Stromal cell of bone marrow (primary cell): ENCODE measurements at places on chromosomes 16 and 17.

DNA sequence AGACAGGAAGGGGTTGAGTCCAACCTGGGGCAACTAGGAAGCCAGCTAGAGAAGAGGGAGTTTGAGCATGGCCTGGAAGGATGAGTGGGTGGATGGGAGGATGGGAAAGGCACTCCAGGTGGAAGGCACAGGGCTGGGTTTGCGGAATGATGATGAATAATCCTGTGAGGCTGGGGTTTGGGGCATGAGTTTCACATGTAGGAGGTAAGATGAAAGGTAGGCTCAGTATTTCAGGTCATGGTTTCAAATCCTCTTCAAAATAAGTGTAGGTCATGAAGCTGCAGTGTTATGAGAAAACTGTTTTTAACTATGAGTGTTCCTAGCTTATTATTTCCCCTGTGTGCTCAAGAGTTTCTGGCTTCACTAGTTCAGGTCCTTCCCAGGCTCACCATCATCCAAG, 130.3 kb downstream of the SKAP1 start:
- DNase-seq, result no peak

GRCh38 chr16:3131755-3132377, 3.0 kb upstream of the ZNF213 start:
- DNase-seq, result no peak

GRCh38 chr16:69880640-69881133, 70.4 kb upstream of the CLEC18A start:
- no peak for DNase-seq

DNA sequence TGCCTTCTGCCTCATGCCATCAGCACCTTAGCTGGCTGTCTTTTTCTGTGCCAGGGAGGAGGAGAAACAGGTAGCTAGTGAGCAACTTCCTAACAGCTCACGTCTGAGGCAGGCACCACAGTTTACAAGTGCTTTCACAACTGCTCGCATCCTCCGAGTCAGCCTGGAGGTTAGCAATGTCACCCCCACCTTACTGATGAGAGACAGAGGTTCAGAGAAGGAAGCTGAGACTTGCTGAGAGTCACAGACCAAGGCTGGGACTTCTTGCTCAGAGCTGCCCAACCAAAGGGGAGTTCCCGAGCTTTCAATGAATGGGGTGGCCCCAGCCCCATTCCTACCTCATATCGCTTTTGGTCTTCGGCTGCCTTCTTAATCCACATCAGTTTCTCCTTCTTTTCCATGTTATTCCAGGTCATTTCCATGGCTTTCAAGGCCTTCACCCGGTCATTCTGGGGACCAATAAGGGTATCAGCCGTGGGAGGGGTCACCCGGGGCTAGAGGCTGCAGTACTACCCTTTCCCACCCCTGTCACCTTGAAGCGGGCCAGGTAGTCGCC, 9.6 kb downstream of the UBTF start:
- DNase-seq, result no peak

DNA sequence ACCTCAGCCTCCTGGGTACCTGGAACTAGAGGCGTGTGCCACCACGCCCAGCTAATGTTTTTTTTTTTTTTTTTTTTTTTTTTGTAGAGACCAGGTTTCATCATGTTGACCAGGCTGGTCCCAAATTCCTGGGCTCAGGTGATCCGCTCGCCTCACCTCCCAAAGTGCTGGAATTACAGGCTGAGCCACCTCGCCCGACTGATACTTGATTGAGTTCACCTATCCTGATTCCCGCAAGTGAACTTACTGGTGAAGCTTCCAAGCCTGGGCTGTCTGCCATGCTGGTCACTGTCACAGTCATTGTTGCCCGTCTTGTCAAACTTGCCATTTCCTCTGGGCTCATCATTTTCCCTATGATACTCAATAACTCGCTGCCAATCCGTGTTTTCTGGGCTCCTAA, 71.1 kb upstream of the MTMR4 start:
- DNase-seq, result no peak

- DNase-seq, result peak; percentile 75
These were observed 47.4 kb downstream of the AXIN2 start for GRCh38 chr17:65514082-65514481.

DNA sequence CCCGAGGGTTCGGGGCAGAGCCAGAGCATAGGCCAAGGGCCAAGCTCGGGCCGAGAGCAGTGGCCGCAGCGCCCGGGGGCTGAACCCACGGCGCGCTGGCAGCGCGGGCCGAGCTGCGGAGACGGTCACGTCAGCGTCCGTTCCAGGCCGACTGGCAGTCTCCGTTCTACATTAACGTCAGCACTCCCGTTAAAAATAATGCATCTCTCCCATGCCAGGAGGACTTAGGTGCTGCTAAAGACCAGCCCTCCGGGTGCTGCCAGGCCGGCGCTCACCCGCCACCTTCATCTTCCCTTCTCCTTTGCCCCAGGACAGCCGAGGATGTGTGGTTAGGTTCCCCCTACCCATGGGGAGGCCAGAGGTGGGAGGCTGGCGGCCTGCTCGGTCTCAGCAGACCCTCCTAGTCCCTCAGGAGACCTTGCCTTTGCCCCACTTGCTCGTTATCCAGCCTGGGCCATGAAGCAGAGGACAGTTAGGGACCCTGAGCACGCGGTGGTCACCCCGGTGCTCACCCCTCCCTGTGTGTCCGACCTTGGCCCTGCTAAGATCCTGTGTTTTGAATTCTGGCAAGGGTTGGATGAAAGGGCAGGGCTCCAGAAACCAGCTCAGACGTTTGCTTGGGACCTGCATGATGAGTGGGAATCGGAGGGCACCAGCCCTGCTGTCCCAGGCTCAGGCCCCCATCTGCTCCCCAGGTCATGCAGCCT, 572 bp downstream of the MPG start:
- no peak for DNase-seq

DNA sequence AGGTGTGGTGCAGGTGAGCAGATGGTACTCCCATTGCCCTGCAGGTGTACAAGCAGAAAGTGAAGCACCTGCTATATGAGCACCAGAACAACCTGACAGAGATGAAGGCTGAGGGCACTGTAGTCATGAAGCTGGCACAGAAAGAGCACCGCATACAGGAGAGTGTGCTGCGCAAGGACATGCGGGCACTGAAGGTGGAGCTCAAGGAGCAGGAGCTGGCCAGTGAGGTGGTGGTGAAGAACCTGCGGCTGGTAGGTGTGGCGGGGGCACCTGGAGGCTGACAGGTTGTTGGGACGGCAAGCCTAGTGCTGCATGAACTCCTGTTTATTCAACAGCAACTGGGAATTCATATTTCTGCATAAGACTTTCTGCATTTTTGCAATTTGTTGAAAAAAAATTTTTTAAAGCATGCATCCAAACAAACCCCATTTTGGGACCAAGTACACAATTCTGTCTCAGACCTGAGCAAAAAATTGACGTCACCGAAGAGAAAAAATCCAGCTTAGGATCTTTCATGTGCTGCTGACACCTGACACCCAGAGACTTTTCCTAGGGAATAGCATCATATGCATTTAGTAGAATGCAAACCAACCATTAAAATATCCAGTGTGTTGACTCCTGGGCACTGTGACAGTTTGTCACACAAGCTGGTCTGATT, 13.5 kb upstream of the DBNDD1 start:
- no peak for DNase-seq

GRCh38 chr16:81528256-81528655, 83.6 kb downstream of the CMIP start:
- DNase-seq, result no peak

- no peak for DNase-seq
These were observed 91.9 kb downstream of the NXN start for GRCh38 chr17:887551-888209.

DNA sequence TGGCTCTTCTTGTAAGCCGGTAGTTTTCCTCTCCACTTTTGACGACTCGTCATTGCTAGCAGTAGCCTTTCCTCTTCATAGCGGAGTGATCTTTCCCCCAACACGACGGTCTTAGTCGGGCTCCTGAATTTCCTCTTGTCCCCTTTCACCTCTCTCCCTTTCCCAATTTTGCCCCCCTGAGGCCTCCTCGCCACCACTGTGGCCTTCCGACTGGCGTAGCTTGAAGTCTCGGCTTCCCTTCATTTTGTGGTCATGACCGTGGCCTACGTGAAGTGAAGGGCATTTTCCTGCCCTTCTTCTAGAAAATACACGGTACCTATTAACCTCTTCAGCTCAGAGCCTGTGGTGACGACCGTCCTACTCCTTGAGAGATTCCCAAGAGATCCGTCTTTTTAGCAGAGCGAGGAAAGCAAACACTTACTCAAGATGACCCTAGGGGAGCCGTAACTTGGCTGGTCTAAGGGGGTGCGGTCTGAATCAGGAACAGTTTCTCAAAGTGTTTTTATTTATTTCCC, 787 bp downstream of the PRKAR1A start:
- DNase-seq, result no peak

DNA sequence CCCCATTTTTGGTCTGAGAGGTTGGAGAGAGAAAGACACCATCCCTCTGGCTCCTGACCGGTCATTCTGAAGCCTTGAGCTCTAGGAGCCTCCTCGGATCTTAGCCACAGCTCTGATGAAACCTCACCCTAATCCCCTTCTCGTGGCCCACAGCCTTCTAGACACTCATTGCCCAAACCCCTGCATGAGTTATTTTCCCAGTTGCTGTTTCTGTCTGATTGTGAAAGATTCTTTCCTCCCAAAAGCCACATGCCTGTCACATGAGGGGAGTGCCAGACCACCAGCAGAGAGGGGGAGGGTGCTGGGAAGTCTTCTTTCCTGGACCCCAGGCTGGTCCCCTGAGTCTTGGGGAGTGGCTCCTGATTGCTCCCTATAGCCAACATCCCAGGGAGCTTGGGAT, 17.6 kb upstream of the ABR start:
- DNase-seq, result peak; percentile 83

DNA sequence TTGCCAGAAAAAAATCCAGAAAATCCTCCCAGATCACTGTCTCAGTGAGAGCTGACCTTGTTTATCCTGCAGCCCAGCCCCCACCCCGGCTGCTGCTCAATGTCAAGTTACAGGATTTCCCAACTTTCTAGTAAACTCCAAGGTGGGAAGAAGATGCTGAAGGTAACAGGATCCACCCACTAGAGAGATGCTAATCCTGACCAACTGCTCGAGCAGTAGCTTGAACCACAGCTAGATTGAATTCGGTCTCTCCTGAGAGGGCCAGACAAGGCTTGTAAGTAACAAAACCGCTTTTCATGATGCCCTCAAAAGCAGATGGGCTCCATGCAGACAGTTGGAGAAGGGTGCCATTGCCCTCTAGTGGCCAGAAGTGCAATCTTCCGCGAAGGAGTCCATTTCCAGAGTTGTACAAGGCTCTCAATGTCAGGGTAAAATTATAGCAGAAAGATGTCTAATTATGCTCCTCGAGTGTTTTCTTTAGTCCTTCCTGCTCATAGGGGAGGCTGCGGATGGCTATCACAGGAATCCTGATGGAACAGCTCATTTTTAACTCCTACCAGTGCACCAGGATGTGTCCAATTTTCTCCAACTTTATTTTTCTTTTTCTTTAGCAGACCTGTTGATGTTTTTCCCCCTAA, 3.9 kb downstream of the CDH11 start:
- peak; percentile 80 for DNase-seq

DNA sequence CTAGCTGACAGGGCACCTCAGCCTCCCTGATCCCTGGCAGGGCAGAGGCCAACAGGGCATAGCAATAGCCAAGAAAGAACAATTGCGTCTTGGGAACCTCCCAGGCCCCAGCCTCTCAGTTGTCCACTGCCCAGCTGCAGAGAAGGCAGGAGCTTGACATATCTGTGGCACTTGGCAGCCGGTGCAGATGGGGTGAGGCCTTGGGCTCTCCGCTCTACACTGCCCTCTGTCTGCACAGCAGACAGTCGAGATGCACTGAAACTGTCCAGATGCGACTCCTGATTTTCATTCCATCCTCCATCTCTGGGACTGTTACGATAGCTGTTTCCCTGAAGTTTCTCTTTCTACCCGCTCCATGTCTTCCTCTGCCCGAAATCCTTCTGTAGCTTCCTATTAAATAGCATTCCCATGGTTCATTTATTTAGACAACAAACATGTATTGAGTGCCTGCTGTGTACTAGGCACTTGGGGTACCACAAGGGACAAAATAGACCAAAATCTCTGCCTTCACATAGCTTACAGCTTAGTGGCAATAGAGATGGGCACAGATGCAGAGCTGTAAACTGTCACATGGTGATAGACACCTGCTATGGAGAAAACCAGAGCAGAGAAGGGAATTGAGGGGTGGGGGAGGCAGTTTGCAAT, 3.3 kb downstream of the POLR3E start:
- DNase-seq, result peak; percentile 34

DNA sequence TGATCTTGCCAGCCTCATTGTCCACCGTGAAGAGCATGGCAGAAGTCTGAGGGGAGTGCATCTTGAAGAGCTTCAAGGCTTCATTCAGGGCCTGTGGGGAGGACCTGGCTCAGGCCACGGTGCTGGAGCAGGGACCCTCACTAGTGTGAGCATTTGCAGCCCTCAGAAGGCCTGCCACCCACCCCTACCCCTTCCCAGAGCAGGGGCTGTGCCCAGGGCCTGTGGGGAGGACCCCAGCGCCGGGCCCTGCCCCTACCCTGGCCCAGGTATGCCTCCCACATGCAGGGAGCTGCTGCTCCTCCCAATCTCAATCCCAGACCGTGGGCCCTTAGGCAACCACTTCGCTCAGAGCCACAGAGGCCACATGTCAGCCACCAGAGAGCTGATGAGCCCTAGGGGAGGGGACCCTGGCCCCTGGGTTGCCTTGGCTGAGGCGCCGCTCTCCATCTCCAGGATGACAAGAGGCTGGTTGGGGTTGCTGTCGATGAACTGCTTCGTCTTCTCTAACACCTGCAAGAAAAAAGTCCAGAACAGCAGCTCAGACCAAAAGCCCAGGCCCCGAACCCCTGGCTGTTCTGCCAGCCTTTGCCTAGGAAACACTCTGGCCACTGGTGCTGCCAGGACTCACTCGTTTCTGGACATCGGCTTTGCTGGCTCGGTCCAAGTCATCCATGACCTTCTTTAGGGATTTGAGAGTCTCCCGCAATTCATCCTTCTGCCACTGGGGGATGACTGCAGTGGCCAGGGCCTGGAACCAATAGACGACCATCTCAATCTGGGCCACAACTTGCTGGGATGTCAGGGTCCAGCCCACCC, 1.8 kb upstream of the EXOSC6 start:
- peak; percentile 12 for DNase-seq
